ENCODE measurements at places on chromosomes 3 and 15.

DNA sequence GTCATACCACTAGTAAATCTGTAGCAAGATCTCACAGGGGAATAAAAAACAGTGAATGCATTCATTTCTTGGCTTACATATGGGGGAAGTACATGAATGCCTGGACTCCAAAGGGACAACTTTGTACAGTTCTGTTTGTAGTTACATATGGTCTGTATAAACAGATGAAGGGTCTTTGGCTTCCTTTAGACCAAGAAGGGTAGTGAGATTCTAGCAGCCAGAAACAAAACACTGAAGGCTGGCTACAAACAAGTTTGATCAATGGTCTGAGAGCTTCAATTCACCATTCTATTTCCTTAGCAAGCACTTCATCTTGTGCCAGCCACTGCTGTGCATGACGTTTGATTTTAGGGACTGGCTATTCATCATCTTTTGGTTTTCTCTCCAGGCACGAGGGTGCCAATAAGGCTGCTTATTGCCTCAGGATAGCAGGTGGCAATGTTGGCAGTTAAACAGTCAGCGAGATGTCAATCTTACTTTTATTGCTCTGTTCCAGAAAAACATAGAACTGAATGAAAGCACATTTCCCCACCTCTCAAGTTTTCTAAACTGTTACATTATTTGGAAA lies 313.7 kb upstream of the COL8A1 start:
- H3K27ac ChIP-seq: no peak overlapping the region
- no peaks in the 10 kb centered on the region for H3K27me3 ChIP-seq
- H3K36me3 ChIP-seq: no peaks in the 10 kb centered on the region
- no peak for DNase-seq

- no peaks in the 10 kb centered on the region for H3K36me3 ChIP-seq
- H3K27ac ChIP-seq: no peak overlapping the region
- no peaks in the 10 kb centered on the region for H3K4me1 ChIP-seq
- no peaks in the 10 kb centered on the region for H3K27me3 ChIP-seq
- DNase-seq: no peak
Observed at GRCh38 chr3:25335356-25335755, 92.7 kb upstream of the RARB start.

- peak overlapping the region; percentile 89 for H3K4me3 ChIP-seq
- peaks cover 51% of the 10 kb centered on the region for H3K4me1 ChIP-seq
- peak overlapping the region; percentile 85 for H3K27ac ChIP-seq
- no peaks in the 10 kb centered on the region for H3K27me3 ChIP-seq
- no peak for DNase-seq
- H3K36me3 ChIP-seq: peaks cover 39% of the 10 kb centered on the region
Observed at GRCh38 chr15:84653584-84653909, 536 bp downstream of the WDR73 start.

DNA sequence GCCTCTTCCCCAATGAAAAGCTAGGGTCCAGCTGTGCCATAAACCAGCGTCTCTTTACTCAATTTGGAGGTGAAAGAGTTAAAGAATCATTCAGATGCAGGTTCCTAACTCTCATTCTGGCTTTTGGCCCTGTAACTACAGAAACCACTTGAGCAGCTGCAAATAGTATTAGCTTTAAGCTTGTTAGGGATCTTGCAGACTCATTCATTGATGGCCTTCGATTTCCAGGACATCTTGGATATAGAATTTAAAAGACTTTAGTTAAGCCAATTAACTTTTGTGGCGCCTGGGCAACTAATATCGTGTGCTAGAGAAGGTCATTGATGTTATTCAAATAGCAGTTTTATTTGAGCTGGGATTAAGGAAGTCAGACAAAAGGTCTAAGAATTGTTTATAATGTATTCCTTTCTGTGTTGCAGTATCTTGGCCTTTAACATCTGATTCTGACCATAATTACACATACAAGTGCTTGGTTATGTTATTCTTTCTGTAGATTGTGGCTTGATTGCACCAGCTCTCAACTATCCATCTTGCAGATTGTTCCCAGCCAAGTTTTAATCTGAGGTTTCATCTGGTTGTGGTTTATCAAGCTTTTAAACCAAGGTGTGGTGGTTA lies 185.3 kb downstream of the CACNA2D3 start:
- H3K27ac ChIP-seq: no peak overlapping the region
- no peak overlapping the region for H3K4me3 ChIP-seq
- no peaks in the 10 kb centered on the region for H3K27me3 ChIP-seq
- no peaks in the 10 kb centered on the region for H3K36me3 ChIP-seq
- DNase-seq: no peak
- no peaks in the 10 kb centered on the region for H3K4me1 ChIP-seq

DNA sequence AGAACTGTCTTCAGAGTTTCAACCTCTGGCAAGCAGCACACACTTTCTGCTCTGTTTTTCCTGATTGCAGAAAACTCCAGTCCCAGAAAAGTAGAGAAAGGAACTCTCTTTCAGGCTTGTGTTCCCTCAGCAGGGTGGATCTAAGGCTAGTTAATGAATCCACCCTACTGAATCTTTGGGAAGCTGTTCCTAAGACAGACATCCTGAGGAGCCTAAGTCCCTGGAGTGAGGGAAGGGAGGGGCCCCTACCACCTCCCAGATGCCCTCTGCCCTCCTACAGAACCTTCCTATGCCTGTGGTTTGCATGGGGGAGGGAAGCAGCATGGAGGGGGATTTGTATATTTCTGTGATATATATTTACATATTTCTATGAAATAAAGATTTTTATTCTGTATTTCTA lies 124.4 kb downstream of the ANO10 start:
- no peak overlapping the region for H3K4me3 ChIP-seq
- H3K36me3 ChIP-seq: no peaks in the 10 kb centered on the region
- no peak for DNase-seq

- no peaks in the 10 kb centered on the region for H3K4me1 ChIP-seq
- no peak overlapping the region for H3K4me3 ChIP-seq
Observed at GRCh38 chr3:196788528-196788927, 48.9 kb downstream of the PAK2 start.

DNA sequence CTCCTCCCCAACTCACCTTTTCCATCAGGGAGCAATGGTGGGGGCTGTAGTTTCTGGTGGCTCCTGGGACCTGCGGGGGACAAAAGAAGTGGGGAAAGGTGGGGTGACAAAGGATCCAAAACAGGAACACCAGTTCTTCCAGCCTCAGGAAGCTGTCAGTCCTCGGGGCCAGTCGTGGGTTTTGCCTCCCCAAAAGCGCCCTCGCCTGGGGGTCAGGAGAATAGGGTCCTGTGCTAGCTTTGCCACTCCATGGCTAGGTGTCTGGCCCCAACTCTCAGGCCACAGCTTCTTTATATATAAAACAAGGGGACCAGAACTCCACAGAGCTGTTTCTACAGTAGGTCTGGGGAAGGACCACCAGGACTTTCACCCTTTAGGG lies 4.0 kb downstream of the CCDC9B start:
- H3K4me1 ChIP-seq: peaks cover 82% of the 10 kb centered on the region
- H3K4me3 ChIP-seq: no peak overlapping the region
- no peaks in the 10 kb centered on the region for H3K36me3 ChIP-seq
- H3K27ac ChIP-seq: peak overlapping the region; percentile 90

DNA sequence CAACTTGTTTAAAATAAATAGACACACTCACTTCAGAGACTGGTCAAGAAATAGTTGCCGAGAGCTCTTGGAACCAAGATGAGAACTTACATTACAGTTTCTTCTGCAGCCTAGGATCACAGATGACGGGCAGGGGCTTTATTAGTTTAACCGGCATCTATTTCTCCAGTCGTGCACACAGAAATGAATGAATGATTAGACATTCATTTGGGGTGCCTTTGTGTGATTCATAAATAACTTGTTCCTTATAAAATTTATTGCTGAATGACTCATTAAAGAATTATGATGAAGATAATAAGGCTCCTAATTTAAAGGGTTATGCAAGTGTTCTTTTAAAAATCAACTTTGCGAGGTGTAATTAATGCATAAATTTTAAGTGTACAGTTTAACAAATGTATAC lies 20.8 kb downstream of the NFKBIZ start:
- no peak overlapping the region for H3K27ac ChIP-seq
- H3K27me3 ChIP-seq: no peaks in the 10 kb centered on the region

- H3K27ac ChIP-seq: no peak overlapping the region
- no peak for DNase-seq
- peaks cover 27% of the 10 kb centered on the region for H3K27me3 ChIP-seq
- no peaks in the 10 kb centered on the region for H3K36me3 ChIP-seq
- H3K4me1 ChIP-seq: peaks cover 10% of the 10 kb centered on the region
Observed at GRCh38 chr15:50183112-50183794, 1.3 kb downstream of the SLC27A2 start.

GRCh38 chr3:60388731-60389130 lies 862.5 kb downstream of the FHIT start:
- no peak for DNase-seq
- no peaks in the 10 kb centered on the region for H3K27me3 ChIP-seq
- no peak overlapping the region for H3K4me3 ChIP-seq
- no peak overlapping the region for H3K27ac ChIP-seq
- H3K4me1 ChIP-seq: no peaks in the 10 kb centered on the region
- H3K36me3 ChIP-seq: no peaks in the 10 kb centered on the region

- no peak overlapping the region for H3K4me3 ChIP-seq
- no peaks in the 10 kb centered on the region for H3K4me1 ChIP-seq
- DNase-seq: no peak
- no peaks in the 10 kb centered on the region for H3K36me3 ChIP-seq
- H3K27me3 ChIP-seq: no peaks in the 10 kb centered on the region
Observed at GRCh38 chr15:29467091-29467490, 197.5 kb upstream of the NSMCE3 start.
